NCI-H748 treated with DMSO at 0.1 percent for 48 hours (cell line): ENCODE measurements at places on chromosomes 11 and 22.

GRCh38 chr11:10742460-10743208, 8.4 kb upstream of the CTR9 start:
- no peak for DNase-seq

- no peak for DNase-seq
Observed at GRCh38 chr11:119907122-119907851, 178.3 kb upstream of the NECTIN1 start.

DNA sequence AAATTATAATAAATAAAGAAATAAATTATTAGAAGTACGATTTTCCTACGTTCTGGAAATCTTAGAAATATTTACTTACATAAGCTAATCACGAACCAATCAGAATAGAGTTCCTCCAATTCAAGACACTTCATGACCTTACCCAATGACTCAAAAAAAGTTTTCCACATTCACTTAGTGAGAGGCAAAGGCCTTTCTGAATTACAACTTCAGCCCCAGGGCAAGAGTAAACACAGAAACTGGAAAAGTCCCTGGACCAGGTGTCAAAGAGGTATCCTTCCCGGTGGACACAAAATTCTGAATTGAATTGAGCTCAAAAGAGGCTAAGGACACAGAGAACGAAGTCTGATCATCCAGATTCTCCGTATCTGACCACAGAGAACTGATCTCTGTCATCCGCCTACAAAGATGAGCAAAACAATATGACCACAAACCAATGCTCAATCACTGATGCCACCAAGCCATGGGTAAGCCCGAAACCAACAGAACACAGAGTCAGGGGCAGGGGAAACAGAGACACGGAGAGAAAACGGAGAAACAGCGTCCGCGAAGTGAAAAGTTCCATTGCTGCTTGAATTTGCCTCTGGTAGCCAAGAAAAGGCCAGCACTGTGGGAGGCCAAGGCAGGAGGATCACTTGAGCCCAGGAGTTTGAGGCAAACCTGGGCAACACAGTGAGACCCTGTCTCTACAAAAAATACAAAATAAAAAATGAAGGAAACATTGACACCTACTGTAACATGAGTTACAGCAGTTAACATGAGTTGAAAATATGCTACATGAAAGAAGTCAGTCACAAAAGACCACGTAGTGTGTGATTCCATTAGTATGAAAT, 6.8 kb downstream of the BID start:
- no peak for DNase-seq

GRCh38 chr11:9972989-9973388, 309.1 kb downstream of the SWAP70 start:
- DNase-seq: peak; percentile 24

GRCh38 chr22:37100589-37101127, 8.9 kb downstream of the TMPRSS6 start:
- DNase-seq: no peak

DNA sequence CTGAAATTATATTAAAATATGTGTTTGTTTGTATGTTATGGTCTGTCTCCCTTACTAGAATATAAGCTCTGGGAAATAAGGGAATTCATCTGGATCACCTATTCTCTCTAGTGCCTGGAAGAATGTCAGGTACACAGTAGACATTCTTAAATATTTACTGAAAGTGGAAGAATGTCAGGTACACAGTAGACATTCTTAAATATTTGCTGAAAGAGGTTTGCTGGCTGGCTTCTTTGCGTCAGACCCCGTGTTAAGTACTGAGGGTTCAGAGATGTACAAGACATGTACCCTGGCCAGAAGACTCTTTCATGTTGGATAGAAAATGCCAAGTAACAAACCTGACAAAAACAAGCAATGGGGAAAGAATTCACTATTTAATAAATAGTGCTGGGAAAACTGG, 199.1 kb downstream of the INSC start:
- no peak for DNase-seq

GRCh38 chr11:69157822-69158231, 2.1 kb downstream of the SMIM38 start:
- DNase-seq: no peak

DNA sequence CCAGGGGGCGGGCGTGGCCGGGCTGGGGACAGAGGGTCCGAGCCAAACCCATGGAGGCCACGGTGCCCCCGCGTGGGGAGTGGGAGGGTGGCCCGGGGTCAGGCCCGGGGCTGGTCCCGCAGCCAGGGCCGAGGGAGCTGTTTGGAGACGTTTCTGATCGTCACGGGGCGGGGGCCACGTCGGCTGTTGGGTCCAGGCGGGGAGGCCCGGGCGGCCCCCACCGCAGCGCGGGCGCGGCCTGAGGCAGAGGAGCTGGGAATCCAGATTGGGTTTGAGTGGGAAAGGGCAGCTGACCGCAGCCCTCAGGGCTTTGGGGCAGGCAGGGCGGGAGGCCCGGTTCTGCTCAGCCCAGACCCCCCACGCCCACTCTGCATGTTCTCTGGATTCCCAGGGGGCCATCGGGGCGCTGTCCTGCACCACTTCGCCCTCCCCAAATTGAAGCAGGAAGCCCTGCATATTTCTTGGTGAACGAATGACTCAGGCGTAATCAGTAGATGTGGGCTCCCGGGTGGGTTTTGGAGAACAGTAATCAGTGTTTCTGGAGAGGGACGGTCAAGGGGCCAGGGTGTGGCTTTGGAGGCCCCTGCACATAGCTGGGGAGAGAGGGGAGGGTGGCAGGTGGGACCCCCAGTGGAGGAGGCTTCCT, 583 bp downstream of the MRPL23 start:
- DNase-seq: no peak
